NCI-H526 treated with DMSO at 0.1 percent for 48 hours (cell line): ENCODE measurements at places on chromosomes 1 and 21.
A peak's percentile ranks its signal among the peaks of the same experiment; 100 is the strongest.

GRCh38 chr1:172585861-172586260 lies 52.9 kb downstream of the SUCO start:
- no peak for DNase-seq

- DNase-seq = no peak
Measured at GRCh38 chr1:184802354-184803179, 47.9 kb upstream of the EDEM3 start.

DNA sequence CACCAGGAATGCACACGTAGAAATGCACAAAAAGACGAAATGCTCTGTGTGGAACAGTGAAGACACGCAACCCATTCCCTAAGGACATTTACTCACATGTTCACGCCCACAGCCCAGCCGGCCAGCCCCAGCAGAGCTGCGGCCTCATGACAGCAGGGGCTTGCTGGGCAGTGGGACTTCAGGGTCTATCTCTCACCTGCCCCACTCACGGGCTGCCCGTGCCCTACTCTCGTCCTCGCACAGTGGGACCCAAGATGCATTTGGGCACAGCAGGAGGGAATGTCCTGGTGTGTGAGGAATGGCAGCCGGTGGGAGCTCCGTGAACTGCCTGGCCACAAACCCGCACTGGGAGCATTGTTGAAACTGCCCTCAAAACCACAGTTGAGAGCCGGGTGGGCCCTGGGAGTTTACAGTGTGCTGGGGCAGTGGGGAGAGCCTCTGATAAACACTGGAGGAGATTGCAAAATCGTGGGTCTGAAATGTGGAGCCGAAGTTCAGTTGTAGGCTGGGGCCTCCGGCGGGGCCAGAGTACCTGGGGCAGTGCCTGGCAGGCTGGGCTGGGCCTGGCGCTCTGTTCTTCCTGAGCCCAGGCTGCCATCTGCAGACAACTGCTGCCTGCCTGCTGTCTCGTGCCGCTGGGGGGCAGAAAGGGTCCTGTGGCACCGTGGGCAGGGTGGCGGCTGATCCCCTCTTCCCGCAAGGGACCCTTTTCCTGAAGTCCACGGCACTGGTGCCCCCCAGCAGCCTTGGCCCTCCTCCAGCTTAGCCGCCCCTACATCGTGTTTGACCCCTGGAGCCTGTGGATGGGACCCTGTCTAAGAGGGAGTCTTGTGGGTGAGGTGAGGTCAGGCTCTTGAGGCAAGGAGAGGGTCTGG lies 20.7 kb upstream of the POFUT2 start:
- no peak for DNase-seq

GRCh38 chr21:25967181-25967900 lies 203.2 kb downstream of the APP start:
- DNase-seq = no peak

DNA sequence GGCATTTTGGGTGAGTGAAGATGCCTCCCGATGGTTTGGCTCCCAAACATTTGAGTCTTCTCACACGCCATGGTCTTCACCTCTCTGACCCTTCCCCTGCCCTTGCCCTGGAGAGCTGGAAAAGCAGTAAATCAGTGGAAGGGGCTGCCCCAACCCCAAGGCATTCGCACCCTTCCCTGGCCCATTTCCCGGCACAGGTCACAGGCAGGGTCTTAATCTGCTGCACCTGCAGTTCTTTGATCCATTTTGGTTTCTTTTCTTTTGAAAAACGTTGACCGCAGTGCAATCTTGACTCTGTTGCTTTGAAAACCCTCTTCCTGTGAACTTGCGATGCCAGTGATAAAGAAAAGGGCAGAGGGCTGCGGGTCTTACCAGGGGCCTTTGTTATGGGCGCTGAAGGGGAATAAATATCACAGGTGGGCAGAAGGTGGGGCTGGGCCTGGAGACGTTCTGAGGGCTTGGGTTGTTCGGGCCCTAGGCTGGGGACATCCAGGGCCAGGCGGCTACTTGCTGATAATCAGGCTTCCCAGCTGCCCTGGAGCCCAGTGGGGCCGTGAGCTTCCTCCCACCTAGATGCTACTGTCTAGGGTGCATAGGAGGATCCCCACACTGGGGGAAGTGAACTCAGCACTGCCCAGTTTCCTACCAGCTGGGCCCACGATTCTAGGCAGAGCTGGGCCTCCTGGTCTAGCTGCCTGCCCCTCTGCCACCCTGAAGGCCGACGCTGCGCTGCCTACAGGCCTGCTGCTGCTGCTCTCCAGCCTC lies 38.6 kb upstream of the EPS8L3 start:
- DNase-seq = no peak

DNA sequence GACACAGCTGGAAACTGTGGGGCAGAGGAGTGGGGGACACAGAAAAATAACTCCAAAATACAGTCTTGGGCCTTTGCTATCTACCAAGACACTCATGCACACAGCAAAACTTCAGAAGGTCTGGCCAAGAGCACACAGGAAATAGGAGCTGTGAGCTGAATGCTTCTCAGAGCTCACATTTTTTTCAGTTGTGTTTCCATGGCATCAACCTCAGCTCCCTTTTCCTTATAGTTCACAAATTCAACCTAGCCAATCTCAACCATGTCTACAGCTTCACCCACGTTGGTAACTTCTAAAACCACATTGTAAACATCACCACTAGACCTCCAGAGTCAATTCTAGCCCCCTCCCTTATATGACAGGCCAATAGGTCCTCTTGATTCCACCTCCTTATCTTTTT lies 19.6 kb upstream of the SYNJ1 start:
- DNase-seq = no peak

DNA sequence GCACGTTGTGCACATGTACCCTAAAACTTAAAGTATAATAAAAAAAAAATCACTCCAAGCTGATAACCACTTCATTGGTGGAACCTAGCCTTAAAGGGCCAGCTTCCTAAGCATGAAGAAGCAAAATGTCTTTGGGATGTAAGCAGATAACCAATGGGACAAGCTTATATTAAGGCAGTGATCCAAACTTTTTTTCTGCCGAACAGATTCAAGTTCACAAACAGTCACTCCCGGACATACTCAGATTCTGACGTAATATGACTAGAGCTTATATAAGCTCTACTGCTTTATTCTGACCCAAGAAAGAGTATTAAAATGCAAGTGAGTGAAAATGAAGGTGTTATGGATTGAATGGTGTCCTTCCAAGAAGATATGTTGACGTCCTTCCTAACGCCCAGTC lies 44.9 kb upstream of the HIVEP3 start:
- no peak for DNase-seq

DNA sequence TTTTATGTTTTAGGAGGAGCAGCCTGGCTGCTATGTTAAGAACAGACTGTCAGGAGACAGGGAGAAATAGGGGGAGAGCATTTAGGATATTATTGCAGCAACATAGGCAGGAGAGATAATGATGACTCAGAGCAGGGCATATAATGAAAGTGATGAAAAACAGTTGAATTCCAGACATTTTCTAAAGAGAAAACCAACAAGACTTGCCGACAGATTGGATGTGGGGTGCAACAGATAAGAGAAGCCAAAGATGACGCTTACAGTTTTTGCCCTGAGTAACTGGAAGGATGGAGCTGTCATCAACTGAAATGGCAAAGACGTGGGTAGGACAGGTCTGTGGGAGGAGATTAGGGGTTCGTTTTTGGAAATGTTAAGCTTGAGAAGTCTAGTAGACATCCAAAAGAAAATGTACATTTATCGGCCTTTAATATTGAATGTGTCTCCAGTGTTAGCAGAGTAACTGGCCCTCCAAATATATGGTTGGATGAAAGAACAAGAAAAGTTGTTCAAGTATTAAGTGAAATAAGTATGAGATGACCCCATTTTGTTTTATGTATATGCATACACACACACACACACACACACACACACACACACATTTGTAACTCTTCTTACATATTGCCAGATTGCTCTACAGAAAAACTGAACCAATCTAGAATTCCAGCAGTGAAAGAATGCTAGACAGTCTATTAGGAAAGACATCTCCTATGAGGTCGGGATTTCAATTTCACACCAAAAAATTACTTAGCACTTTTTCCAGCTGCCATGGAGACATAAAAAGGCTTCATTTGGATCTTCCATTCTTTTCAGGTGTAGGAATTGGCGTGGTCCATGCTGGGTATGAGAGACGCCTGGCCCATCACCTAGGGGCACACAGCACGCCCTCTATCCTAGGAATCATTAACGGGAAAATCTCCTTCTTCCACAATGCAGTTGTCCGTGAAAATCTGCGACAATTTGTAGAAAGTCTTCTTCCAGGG lies 17.2 kb downstream of the DNAJC16 start:
- no peak for DNase-seq

DNA sequence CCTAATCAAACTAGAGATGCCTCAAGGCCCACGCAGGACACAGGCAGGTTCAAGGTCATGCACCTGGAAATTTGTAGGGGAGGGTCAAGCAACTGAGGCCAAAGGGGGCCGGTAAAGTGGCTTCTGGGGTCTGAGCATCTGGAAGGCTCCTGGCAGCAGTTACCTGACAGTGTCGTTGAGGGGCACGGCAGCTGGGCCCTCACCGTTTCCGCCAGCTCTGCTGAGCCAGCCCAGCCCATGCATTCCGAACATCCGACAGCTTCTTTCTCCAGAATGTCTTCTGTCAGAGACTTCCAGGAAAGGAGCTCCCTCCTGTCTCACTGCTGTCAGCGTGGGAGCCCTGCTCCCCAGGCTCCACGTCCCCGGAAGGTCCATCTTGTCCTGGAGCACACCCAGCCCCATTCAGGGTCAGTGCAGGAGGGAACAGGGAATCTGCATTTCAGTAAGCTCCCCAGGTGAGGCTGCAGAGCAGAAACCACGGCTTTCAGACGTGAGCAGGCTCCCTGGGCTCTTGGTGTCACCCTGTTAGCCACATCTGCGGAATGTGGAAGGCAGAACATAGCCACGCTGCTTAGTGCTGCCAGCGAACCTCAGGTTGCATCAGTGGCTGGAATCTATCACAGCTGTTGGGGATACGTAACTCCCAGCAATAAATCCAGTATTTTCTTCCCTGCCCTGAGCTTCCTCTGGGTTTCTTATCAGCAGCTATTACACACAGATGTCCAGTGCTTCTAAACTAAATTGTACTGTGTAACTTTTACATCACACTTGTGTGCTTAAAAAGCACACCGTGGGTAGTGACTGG lies 36.3 kb upstream of the FAM3B start:
- no peak for DNase-seq

DNA sequence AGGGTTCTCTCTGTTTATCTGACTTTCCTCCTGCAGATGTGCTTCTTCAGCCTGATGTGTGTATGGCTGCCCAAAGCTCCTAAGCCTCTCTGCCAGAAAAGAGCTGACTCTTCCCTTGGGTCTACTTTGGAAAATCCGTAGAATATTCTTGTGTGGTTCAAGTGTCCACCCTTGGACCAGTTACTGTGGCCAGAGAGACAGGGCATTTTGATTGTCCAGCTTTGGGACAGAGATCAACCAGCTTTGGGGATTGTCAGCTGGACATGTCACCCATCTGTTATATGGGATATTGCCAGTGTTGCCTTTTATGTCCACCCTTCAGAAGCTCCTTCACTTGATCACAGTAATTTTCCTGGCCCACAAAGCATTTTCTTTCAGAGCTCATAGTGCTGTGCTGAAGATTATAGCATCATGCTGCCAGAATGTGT lies 126.2 kb upstream of the L1TD1 start:
- no peak for DNase-seq

DNA sequence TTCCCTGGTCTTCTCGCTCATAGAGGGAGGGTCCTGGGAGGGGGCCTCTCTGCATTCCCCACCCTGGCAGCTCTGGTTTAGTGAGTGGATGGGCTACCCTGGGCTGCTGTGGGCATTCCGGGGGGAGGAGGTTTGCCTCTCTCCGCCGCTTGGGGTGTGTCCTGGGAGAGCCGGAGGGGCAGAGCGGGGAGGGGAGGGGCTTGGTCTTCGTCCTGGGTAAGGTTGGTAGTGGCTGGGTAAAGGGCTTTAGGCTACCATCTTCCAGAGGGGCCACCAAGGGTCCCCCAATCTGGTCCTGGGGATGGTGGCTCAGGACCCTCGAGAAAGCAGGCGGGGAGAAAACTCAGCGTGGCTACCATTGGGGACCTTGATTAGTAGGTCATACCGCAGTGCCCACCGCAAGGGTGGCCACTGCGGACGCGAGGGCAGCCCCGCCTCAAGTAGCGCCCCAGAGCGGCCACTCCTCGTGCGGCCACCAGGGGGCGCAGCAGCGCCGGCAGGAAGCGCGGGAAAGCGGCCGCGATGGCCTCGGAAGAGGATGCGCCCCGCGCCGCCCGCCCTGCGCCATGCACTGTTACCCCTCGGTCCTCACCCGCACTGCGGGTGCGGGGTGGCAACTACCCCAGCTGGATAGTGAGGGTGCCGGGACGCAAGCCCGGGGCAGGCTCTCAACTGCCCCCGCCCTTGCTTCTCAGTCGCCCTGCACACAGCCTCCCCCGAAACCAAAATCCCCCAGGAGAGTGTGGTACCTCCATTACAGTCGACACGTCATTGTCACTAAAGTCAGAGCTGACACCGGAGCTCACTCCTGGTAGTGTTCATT lies 44.1 kb upstream of the SLC25A33 start:
- DNase-seq = peak; percentile 5

- DNase-seq = no peak
Measured at GRCh38 chr1:204961765-204962419, 81.1 kb upstream of the CNTN2 start.

GRCh38 chr1:99645699-99646531 lies at the start of gene PALMD:
PALMD (plus strand) TSS chr1:99646113; CDS start chr1:99646318, 205 bp downstream.
- peak; percentile 75 for DNase-seq

DNA sequence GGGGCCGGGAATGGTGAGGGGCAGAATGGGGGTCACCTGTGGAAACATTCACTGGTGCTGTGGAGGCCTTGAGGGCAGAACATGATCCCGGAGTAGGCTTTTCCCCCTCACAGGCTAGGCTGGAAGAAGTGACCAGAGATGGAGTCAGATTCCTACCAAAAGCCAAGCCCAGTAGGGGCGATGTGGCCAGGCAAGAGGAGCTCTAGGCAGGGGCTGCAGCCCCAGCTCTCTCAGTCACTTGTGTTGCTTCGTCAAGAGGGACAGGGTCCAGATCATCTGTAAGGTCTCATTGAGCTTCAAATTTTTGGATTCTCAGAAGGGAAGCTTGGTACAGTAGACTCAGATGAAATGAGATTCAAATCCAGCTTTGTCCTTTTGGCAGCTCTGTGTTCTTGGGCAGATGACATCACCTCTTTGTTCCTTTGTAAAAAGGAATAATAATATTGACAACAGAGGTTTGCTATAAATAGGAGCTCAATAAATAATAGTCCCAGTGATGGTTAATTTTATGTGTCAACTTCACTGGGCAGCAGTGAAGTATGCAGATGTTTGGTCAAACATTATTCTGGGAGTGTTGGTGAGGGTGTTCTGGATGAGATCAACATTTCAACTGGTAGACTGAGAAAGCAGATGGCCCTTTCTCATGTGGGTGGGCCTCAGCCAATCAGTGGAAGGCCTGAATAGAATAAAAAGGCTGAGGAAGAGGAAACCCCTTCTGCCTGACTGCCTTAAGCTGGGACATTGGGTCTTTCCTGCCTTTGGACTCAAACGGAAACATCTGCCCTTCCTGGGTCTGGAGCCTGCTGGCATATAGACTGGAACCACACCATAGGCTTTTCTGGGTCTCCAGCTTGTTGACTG lies 324.7 kb upstream of the USP24 start:
- DNase-seq = no peak

- DNase-seq = no peak
Measured at GRCh38 chr1:34685225-34685624, 69.6 kb upstream of the GJB5 start.
